ENCODE measurements at places on chromosomes 4 and X.
A peak's percentile ranks its signal among the peaks of the same experiment; 100 is the strongest.

DNA sequence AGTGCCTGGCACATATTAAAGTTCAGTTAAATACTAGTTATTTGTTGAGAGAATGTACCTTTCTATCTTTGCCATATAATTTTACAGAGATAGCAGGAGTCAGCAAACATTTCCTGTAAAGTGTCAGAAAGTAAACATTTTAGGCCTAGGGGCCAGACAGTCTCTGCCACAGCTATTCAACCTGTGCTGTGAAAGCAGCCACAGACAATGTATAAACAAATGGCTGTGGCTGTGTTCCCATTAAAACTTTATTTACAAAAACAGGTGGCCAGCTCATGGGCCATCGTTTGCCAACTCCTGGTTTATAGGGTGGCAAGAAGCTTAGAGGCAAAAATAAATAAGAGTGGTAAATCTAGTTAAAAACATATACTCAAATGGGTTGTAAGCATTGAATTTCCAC, 34.0 kb upstream of the BRS3 start:
- no peak for DNase-seq

GRCh38 chr4:99651016-99651769, 6.4 kb downstream of the C4orf54 start:
- no peak for DNase-seq

DNA sequence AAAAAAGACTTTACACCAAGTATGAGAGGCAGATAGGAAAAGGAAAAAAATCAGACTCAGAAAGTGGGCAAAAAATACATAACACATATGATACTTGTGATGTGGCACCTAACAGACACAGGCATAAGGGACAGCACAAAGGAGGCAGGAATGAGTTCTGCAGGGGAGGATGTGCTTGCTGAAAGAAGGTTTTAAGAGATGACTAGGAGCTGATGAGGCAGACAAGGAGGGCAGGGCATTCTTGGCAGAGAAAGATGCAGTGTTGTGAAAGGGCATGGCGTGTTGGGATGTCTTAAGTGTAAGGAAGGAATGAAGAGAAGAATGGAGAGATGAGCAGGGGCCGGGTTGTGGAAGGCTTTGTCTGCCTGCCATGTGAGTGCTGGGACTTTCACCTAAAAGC, 49.7 kb upstream of the TMEM154 start:
- peak; percentile 16 for DNase-seq

DNA sequence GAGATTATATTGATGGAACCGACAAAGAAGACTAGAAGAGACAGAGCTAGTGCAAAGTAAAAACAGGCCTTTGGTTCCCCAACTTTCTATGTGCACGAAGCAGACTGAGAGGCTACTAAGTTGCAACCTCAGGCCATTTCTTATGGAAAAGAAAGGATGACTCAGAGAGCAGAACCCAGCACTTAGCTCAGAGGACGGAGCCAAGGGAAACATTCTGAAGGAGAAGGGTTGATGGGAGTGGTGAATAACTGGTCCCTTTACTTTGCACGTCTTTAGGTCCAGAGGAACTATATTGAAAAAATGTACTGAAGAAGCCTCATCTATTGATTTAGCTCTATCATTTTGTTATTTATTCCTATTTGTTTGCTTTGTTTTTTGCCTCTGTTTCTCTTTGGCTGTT, 182.1 kb downstream of the CPE start:
- no peak for DNase-seq

DNA sequence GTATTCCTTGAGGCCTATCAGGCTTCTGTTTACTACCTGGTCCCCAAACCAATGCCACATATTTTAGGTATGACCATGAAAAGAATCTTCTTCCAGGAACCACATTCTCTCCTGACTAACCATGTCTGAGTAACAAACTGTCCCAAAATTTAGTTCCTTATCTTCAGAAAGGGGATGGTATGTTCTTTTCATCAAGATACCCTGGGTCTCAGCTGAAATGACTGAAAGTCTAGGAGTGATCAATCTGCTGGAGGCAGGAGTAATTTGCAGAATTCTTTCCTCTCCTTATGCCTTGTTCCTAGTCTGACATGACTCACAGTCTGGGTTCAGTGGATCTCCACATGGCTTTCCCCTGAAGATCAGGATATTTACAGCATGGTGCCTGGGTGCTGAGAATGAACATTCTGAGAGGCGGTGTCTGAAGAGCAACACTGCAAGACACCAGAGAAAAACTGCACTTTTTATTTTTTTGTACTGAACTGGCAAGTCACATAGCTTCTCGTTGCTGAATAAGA, 665.5 kb downstream of the TLL1 start:
- no peak for DNase-seq

- no peak for DNase-seq
These were observed 305.2 kb upstream of the ARSJ start for GRCh38 chr4:114284629-114285028.

GRCh38 chr4:127782025-127782274, 172 bp upstream of the HSPA4L start:
- DNase-seq, result peak; percentile 99

DNA sequence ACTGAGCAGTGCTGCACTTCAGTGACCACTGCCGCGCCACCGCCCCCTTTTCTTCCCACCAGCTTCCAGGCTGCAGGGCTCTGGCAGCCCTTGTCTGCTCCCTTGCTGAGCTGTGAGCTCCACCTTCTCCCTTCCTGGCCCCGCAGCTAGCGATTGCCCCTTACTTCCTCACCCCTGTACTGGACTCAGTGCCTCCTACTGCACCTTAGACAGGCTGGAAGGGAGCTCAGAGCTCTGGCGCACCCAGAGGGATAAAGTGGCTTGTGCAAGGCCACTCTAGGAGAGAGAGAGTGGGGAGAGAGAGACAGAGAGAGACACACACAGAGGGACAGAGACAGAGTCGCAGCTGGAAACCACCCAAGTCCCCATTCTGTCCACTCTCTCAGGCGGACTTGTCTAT, 6.0 kb downstream of the RASL11B start:
- no peak for DNase-seq

GRCh38 chr4:165031436-165032211, at the start of gene TRIM60:
Gene TRIM60 (plus strand): TSS chr4:165031999. CDS start chr4:165040073, 8,074 bp downstream.
- no peak for DNase-seq

DNA sequence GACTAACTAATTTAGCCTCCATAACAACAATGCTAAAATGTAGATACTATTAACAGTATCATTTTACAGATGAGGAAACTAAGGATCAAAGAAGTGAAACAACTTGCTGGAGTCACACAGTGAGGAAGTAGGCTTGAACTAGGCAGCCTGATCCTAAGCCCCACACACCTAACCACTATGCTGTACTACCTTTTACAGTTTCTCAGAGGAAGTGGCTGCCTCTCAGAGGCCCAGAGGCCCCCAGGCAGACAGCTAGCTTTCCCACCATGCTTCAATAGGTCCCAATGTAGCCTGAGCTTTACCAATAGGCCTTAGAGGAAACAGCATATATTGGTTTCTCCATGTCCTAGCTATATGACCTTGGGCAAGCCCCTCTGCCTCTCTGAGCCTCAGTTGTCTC, 69.4 kb upstream of the PJA1 start:
- DNase-seq, result no peak

DNA sequence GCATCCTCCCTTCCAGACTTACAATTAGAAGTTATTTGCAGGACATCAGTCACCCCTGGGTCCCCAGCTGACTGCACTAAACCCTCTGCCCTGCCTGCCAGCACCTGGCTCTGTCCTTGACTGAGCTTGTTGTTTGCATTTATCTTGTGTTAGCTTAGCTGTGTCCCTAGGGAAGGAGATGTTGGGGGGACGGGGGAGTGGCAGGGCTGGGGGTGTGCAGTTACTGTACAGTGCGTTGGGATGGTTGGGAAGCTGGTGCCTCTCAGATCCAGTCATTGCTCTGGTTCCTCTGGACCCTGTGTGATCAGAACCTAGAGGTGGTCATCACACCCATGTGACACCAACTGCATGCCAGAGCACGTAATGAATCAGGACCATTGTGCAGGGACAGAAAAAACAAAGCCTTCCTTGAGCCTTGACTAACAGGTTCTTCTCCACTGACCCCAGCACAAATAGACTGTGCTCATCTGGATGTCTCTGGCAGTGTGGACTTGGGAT, 32.7 kb upstream of the PROM1 start:
- no peak for DNase-seq

GRCh38 chr4:151163855-151164254, 64.4 kb downstream of the RPS3A start:
- no peak for DNase-seq

DNA sequence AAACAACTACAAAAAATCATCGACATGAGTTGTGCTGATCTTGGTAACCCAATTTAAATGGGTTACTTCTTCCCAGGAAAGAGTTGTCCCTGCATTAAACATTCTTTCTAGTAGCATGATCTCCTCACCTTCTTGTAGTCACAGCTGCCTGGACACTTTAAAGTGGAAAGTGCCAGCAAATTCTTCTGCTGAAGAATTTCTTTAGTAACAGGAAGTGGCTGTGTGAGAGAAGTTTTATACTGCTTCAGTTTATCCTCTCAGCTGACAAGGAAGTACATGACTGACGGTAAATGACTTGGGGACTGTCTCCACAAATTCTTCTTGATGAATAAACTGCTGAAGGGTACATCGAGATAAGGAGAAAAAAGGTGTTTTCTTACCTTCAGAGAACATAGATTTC, 18.2 kb upstream of the TNIP3 start:
- no peak for DNase-seq

DNA sequence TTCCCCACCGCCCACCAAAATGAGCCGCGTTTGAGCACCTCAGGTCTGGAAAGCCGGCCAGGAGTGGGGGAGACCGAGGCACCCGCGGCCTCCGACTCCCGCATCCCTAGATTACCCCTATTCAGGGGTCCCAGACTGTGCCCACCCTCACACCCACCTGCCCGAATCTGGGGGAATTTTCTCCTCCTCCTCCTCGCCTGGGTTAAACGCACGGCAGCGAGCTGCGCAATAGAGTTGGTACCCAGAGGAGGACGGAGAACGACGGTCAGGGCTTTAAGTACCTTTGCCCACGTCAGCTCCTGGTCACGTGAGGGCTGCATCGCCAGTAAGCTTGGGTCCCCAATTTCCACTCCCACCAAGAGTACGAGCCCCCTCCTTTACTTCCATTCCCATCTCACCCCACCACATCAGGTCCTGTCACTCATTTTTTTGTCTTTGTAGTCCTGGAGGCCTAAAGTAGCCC, at the start of gene ARMCX2:
TSS of gene ARMCX2 (minus strand) at position 250 of the 463 bp plus-strand sequence. CDS start 2,262 bp downstream, outside the sequence.
- peak; percentile 66 for DNase-seq

DNA sequence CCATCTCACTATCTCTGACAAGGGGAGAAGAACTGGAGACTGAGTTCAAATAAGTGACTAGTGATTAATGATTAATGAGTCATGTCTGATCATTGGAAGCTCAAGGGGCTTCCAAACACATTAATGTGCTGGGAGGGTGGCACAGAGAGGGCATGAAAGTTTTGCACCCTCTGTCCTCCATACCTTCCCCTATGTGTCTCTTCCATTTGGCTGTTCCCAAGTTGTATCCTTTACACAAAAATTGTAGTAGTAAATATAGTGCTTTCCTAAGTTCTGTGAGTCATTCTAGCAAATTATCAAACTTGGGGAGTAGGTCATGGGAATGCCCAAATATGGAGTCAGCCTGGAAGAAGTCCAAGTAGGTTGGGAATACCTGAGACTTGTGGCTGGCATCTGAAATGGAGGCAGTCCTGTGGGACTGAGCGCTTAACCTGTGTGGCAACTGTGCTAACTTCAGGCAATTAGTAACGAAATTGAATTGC, 4.1 kb upstream of the FAM200B start:
- no peak for DNase-seq

- no peak for DNase-seq
These were observed 89.7 kb downstream of the COL4A6 start for GRCh38 chrX:108348525-108348924.

- DNase-seq, result no peak
These were observed 81.5 kb upstream of the CD99 start for GRCh38 chrX:2609431-2610238.

DNA sequence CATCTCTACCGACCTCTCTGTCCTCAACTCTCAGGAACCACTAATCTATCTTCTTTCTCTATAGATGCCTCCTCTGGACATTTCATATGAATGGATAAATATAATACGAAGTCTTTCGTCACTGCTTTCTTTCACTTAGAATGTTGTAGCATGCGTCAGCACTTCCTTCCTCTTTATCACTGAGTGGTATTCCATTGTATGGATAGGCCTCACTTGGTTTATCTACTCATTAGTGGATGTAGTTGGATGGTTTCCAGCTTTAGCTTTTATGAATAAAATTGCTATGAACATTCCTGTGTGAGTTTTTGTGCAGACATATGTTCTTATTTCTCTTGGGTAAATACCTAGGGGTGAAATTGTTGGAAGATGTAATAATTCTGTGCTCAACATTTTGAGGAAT, 528.2 kb upstream of the FAT1 start:
- no peak for DNase-seq

DNA sequence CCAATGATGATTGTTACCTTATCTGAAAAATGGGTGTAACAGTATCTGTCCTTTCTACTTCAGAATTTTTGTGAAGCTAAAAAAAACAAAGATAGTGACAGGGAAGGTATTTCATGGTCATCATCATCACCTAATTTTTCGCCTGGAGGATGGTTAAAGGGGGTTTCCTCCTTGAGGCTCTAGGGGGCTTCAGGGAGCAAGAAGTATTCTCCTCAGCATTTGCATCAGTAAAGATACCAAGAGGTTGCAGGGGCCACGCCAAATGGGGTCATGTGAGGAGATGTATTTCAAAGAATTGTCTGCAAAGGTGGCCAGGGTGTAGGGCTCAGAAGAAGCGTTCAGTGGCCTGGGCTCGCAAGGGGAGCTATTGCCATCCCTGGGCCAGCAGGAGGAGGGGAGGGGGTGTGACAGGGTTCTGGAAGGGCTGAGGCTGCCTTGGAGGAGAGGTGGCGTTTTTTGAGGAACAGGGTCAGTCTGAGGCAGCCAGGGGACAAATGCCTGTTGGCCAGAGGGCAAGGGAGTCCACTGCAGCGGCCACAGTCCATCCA, 7.3 kb upstream of the NSG1 start:
- no peak for DNase-seq

GRCh38 chr4:106850691-106851090, 185.4 kb downstream of the DKK2 start:
- no peak for DNase-seq

GRCh38 chr4:27018076-27018475, 157.4 kb downstream of the STIM2 start:
- no peak for DNase-seq

GRCh38 chrX:9516635-9517034, 51.8 kb downstream of the TBL1X start:
- DNase-seq, result no peak

- DNase-seq, result peak; percentile 4
These were observed 174.2 kb downstream of the HHIP start for GRCh38 chr4:144820011-144820727.

- no peak for DNase-seq
These were observed 13.5 kb downstream of the AFF1 start for GRCh38 chr4:86948276-86948675.

- no peak for DNase-seq
These were observed 59.9 kb downstream of the CXCL13 start for GRCh38 chr4:77665381-77666069.

- DNase-seq, result no peak
These were observed 97.5 kb upstream of the CXXC4 start for GRCh38 chr4:104592183-104592582.

GRCh38 chr4:183469936-183470335, 25.5 kb downstream of the CDKN2AIP start:
- no peak for DNase-seq

- DNase-seq, result no peak
These were observed 239.3 kb downstream of the C4orf33 start for GRCh38 chr4:129335276-129335675.

GRCh38 chrX:16836371-16836770, 33.8 kb downstream of the RBBP7 start:
- DNase-seq, result no peak

Data from AG08396 (cell line).